Large intestine (tissue), 12 donors: ENCODE measurements at places on chromosomes 13 and 19.

- H3K36me3 ChIP-seq: no peaks in the 10 kb centered on the region
- no peaks in the 10 kb centered on the region for H3K4me1 ChIP-seq
- H3K27me3 ChIP-seq: peaks cover 17% of the 10 kb centered on the region
- peak overlapping the region; percentile 21 for H3K4me3 ChIP-seq
- peak; percentile 84 for DNase-seq
Measured at GRCh38 chr19:8592231-8593009, 15.2 kb upstream of the MYO1F start.

DNA sequence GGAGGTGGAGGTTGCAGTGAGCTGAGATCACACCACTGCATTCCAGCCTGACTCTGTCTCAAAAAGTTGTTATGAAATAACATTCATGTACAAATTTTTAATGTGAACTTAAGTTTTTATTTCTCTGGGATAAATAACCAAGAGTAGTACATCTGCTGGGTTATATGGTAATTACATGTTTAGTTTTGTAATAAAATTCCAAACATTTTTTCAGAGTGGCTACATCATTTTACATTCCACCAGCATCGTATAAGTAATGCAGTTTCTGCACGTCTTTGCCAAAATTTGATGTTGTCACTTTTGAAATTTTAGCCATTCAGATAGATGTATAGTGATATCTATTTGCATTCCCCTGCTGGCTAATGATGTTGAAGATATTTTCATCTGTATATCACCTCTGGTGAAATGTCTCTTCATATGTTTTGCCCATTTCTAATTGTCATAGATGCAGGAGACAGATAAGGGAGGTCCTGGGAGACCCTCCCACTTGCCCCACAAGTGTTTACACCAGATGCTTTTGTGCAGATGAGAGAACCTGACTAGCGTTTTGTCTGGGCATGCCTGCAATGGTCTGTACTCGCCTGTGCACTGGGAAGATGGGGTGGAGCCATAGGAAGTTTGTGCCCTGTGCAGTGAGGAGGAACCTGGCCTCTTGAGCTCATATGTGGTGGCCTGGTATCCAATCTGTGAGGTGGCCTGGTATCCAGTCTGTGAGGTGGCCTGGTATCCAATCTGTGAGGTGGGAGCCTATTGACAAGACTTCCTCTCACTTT lies 12.7 kb upstream of the KBTBD6 start:
- H3K4me1 ChIP-seq: no peaks in the 10 kb centered on the region
- H3K36me3 ChIP-seq: no peaks in the 10 kb centered on the region
- H3K27ac ChIP-seq: no peak overlapping the region
- DNase-seq: no peak
- H3K27me3 ChIP-seq: no peaks in the 10 kb centered on the region
- H3K4me3 ChIP-seq: no peak overlapping the region

GRCh38 chr13:33931397-33932311 lies 113.7 kb downstream of the RFC3 start:
- no peaks in the 10 kb centered on the region for H3K4me1 ChIP-seq
- H3K27ac ChIP-seq: no peak overlapping the region
- peak; percentile 36 for DNase-seq
- H3K4me3 ChIP-seq: no peak overlapping the region
- H3K36me3 ChIP-seq: no peaks in the 10 kb centered on the region

- H3K27ac ChIP-seq: no peak overlapping the region
- H3K4me3 ChIP-seq: no peak overlapping the region
- H3K36me3 ChIP-seq: no peaks in the 10 kb centered on the region
- no peak for DNase-seq
Measured at GRCh38 chr13:33438918-33439317, 153.4 kb upstream of the STARD13 start.

- peaks cover 8% of the 10 kb centered on the region for H3K4me1 ChIP-seq
- no peak overlapping the region for H3K27ac ChIP-seq
- peaks cover 45% of the 10 kb centered on the region for H3K27me3 ChIP-seq
- no peak for DNase-seq
Measured at GRCh38 chr13:36428086-36428485, 4.2 kb upstream of the CCNA1 start.

DNA sequence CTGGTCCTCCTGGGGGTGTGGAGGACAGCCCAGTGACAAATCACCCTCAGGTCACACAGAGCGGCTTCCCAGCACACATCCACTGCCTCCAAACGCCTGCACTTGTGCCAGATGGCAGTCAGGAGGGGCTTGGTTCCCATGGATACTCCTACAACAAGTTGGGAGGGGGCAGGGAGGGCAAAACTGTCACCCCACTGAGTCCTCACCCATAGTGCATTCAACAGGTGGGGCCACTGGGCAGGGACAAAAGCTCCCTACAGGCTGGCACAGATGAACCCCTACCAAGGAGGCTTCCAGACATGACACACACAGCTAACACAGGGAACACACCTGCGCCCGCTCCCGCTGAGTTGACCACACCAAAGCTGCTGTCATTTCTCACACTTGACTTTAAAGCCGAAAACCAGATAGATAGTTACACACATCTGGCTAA lies 120.5 kb downstream of the STK24 start:
- no peak overlapping the region for H3K4me3 ChIP-seq
- peaks cover 90% of the 10 kb centered on the region for H3K36me3 ChIP-seq
- H3K4me1 ChIP-seq: no peaks in the 10 kb centered on the region
- no peak overlapping the region for H3K27ac ChIP-seq

DNA sequence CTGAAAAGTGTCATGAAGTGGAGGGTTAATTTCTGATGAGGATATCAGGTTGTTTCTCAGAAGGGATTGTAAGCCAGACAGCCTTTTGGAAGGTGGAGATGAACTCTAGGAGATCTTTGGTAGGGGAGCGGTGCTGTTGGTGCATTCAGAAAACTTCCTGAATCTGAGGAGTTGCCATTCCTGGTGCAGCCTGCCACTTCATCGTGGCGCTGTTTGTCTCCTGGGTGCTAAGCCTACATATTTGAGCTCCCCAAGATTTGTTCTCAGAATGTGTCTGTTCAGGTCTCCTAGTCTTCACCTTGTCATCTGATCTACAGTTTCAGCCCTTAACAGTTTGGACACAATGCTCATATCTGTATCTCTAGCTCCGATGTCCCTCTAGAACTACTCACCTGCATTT lies 285.6 kb downstream of the MTUS2 start:
- H3K27ac ChIP-seq: no peak overlapping the region
- H3K27me3 ChIP-seq: no peaks in the 10 kb centered on the region
- DNase-seq: no peak
- H3K4me1 ChIP-seq: no peaks in the 10 kb centered on the region
- H3K4me3 ChIP-seq: no peak overlapping the region
- H3K36me3 ChIP-seq: no peaks in the 10 kb centered on the region

GRCh38 chr19:51386882-51387520 lies 773 bp downstream of the LIM2 start:
- no peak overlapping the region for H3K27ac ChIP-seq
- H3K4me1 ChIP-seq: peaks cover 27% of the 10 kb centered on the region
- H3K4me3 ChIP-seq: no peak overlapping the region
- DNase-seq: no peak
- no peaks in the 10 kb centered on the region for H3K27me3 ChIP-seq

- no peaks in the 10 kb centered on the region for H3K4me1 ChIP-seq
- H3K4me3 ChIP-seq: no peak overlapping the region
- no peaks in the 10 kb centered on the region for H3K27me3 ChIP-seq
Measured at GRCh38 chr13:112001571-112001970, 65.4 kb upstream of the SOX1 start.

DNA sequence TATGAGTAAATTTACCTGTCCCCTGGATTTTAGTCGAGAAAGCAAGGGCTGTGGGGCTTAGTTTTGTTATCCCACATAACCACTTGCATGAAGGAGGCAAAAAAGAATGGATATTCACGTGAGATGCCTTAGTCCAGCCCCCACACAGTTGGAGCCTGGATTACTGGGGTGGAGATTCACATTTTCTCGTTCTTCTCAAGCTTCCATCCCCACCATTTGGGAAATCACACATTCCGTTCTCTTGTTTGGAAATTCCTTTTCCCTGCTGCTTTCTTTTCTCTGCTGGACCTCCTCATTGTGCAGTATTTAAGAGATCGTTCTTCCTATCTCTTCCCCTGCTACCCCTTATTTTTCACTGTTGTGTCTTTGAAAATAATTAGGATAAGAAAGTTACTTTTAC lies 45.1 kb upstream of the FARP1 start:
- H3K27ac ChIP-seq: no peak overlapping the region
- H3K4me3 ChIP-seq: no peak overlapping the region
- H3K27me3 ChIP-seq: no peaks in the 10 kb centered on the region

DNA sequence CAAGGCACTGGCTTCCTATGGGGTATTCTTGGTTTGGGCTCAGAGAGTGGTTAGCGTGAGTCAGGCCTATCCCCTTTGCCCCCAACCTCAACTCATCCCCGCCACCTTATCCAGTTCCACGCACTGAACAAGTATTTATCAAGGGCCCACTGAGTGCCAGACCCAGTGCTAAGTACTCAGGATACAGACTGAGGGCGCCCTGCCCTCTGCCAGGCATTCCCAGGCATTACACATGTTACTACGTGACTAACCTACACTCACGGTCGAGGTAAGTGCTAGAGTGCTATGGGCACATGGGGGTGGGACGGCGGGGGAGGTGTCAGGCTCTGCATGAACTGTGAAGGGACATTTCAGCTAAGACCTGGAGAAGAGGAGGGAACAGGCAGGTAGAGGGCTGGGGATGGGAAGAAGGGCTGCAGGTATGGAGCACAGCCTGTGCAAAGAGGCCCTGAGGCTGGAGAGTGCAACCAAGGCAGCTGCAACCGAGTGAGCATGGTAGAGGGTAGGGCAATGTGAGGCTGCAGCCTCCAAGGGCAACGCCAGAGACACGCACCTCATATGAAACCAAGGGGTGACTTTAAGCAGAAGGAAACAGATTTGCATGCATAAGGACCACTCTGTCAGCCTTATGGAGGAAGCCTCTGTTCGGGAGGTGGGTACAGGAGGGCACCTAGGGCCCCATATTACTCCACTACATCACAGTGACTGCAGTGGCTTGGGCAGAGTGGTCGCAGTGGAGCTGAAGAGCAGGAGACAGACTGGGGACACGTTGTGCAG lies 22.5 kb downstream of the DHRS12 start:
- no peaks in the 10 kb centered on the region for H3K36me3 ChIP-seq
- no peak overlapping the region for H3K4me3 ChIP-seq
- no peaks in the 10 kb centered on the region for H3K27me3 ChIP-seq
- H3K27ac ChIP-seq: no peak overlapping the region
- no peak for DNase-seq
- no peaks in the 10 kb centered on the region for H3K4me1 ChIP-seq

DNA sequence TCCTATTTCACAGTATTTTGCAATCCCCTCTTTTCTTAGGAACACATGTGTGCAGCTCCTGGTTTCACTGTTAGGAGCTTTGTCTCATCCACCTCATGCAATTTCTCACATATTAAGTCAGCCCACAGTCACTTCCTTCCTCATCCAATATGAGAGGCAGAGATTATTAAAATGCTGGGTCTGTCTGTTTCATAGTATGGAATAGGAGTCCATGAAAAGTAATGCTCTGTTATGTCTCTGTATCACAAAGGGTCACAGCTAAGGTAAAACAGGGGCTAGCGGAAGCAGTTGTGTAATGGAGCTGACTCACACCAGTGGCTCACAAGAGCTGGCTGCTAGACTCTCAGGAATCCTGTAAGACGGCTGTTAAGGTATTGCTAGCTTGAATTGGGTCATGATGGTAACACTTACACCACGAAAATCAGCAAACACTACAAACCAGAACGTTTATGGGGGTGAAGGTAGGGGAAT lies 216.5 kb downstream of the EFNB2 start:
- no peaks in the 10 kb centered on the region for H3K27me3 ChIP-seq
- no peaks in the 10 kb centered on the region for H3K4me1 ChIP-seq

DNA sequence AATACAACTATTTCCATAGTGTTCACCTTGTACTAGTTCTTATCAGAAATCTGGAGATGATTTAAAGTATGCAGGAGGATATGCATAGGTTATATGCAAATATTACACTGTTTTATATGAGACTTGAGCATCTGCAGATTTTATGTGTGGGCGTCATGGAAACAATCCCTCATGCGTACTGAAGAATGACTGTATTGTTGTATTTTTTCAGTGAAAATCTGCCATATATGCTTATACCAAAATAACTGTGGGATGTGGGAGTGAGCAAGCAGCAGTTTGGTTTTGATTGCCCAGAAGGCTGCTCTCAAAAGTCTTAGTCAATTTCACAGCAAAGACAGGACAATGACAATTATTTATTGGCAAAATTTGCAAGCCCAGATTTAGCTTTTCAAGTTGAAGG lies 238.8 kb upstream of the PCDH20 start:
- H3K4me3 ChIP-seq: no peak overlapping the region
- no peak for DNase-seq
- H3K27ac ChIP-seq: no peak overlapping the region
- H3K27me3 ChIP-seq: no peaks in the 10 kb centered on the region
- no peaks in the 10 kb centered on the region for H3K36me3 ChIP-seq

DNA sequence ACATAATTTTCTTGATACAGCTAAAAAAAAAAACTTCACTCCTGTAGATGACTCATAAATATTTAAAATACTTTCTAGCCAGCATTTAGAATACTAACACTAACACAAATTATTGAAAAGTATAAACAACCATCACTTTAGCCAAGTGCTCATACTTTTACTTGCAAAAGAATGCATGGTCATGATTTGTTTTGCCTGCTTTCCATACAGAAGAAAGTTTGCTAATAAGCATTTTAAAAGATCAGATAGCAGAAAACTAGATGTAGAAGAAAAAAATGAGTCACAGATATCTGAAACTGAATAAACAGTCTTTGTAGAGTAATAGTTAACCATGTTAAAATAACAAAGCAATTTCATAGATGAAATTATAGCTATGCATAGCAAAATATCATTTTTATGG lies 2280.4 kb upstream of the PCDH20 start:
- H3K27ac ChIP-seq: no peak overlapping the region
- H3K27me3 ChIP-seq: no peaks in the 10 kb centered on the region
- H3K36me3 ChIP-seq: no peaks in the 10 kb centered on the region
- no peak for DNase-seq

GRCh38 chr13:97136418-97136817 lies 85.7 kb upstream of the MBNL2 start:
- H3K36me3 ChIP-seq: no peaks in the 10 kb centered on the region
- H3K27me3 ChIP-seq: no peaks in the 10 kb centered on the region
- no peak for DNase-seq
- H3K27ac ChIP-seq: no peak overlapping the region
- H3K4me3 ChIP-seq: no peak overlapping the region

GRCh38 chr19:48752496-48753365 lies at the start of gene FUT1:
Gene FUT1, minus strand, starts transcription at chr19:48752641. Its CDS starts 1,360 bp downstream, at chr19:48751281.
- H3K36me3 ChIP-seq: peaks cover 2% of the 10 kb centered on the region
- H3K4me3 ChIP-seq: peak within 1 kb of the TSS; percentile 35
- peaks cover 13% of the 10 kb centered on the region for H3K4me1 ChIP-seq

DNA sequence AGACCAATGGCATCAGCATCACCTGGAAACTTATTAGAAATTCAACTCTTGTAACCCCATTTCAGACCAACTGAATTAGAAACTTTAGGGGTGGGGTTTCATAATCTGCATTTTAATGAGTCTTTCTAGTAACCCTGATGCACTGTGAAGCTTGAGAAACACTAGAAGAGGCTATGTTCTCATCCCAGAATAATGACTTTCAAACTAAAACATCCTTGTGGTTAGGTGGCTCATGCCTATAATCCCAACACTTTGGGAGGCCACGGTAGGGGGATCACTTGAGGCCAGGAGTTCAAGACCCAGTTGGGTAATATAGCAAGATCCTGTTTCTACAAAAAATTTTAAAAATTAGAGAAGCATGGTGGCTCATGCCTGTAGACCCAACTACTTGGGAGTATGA lies 402.4 kb downstream of the DLEU7 start:
- no peak overlapping the region for H3K4me3 ChIP-seq
- H3K27ac ChIP-seq: no peak overlapping the region
- H3K27me3 ChIP-seq: no peaks in the 10 kb centered on the region
- no peak for DNase-seq
- H3K4me1 ChIP-seq: no peaks in the 10 kb centered on the region
- H3K36me3 ChIP-seq: no peaks in the 10 kb centered on the region

GRCh38 chr19:3649888-3650287 lies 23.3 kb upstream of the CACTIN start:
- no peak overlapping the region for H3K27ac ChIP-seq
- H3K36me3 ChIP-seq: peaks cover 55% of the 10 kb centered on the region
